Smooth muscle cell of the brain vasculature (primary cell): ENCODE measurements at places on chromosomes 12 and 14.
A peak's percentile ranks its signal among the peaks of the same experiment; 100 is the strongest.

GRCh38 chr12:123237646-123238329, 4.6 kb downstream of the MTRFR start:
- peak; percentile 46 for DNase-seq

- no peak for DNase-seq
Observed at GRCh38 chr12:65427646-65428045, 149.2 kb downstream of the MSRB3 start.

- DNase-seq = no peak
Observed at GRCh38 chr14:56650979-56651378, 71.4 kb downstream of the TMEM260 start.

- no peak for DNase-seq
Observed at GRCh38 chr12:25424211-25424731, 128.8 kb downstream of the LMNTD1 start.

DNA sequence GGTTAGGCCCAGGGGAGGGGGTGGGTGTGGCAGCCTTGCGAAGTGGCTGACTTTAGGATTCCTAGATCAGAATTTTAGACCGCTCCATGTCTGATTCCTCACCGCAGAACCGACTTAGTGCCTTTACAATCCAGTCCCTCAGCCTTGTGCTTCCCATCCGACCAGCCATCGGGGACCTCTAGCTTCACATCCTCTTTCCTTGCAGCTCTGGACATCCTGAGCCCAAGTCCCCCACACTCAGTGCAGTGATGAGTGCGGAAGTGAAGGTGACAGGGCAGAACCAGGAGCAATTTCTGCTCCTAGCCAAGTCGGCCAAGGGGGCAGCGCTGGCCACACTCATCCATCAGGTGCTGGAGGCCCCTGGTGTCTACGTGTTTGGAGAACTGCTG, 557 bp downstream of the COPS7A start:
- no peak for DNase-seq

- DNase-seq = peak; percentile 43
Observed at GRCh38 chr14:49865431-49865859, 12.9 kb upstream of the NEMF start.

DNA sequence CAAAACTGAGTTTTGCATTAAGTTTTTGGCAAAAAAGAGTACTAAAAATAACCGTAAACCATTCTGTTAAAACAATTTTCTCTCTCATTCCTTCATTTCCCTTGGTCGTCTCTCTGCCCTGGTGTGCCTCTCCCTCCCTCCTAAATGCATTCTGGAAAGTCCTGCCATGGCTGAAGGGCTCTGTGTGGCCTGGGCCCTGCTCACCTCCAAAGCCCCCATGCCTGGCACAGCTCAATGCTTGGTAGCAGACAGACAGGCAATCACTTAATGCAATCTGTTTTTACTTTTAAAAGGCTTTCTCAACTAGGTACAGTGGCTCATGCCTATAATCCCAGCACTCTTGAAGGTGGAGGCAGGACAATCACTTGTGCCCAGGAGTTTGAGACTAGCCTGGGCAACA, 47.8 kb downstream of the CDC42BPB start:
- no peak for DNase-seq

GRCh38 chr14:47674543-47675465, 601 bp downstream of the MDGA2 start:
- DNase-seq = no peak

GRCh38 chr12:106919910-106920544, 35.7 kb upstream of the TMEM263 start:
- DNase-seq = peak; percentile 39

GRCh38 chr12:114626-115211, 48.2 kb downstream of the IQSEC3 start:
- no peak for DNase-seq

DNA sequence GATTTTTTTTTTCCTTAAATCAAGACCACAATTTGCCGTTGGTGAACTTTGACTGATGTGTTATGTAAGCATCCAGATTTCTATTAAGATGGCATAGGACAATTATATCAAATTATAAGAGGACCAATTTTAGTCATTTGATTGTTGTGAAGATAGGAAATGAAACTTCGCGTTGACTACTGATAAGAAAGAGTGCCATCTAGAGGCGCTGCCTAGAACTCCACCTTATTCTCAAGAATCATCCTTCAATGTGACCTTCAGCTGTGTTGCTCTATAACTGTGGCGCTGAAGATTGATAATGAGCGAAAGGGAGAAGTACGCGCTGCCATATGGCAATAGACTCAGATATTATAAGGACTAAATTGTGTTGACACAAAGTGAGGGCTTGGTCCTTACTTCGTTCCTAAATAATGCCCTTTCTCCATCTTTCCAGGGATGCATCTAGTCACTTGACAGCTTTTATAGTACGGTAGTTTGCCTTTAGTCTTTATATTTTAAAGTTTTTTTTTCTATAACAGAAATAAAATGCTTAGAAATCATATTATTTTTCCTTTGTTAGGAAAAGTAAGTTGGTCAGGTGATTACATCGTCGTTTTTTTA, 350.8 kb upstream of the STXBP6 start:
- peak; percentile 3 for DNase-seq

DNA sequence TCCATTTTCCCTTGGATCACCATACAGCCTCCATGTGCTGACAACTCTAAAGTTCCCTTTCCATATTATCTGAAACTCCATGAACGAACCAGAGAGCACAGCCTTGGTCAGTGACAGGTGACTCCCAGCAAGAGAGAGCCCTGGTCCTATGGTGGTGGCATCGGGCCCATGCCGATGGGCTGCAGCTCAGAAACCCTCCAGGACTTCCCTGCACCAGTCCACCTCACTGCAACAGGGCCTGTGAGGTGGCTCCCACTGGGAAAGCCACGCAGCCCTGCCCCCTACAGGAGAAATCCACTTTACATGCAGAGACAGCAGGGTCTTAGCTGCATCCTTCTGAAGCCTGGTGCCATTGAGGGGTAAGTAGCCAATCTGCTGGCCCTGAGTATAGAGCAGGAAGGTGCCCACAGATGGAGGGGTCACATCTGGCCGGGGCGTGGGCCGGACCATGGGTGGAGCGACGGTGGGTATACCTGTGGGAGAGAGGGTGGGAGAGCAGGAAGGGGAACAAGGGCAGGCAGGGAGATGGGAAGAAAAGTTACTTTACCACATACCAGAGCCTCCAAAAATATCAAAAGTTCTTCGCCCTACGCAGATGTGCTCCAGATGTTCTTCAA, 24.7 kb downstream of the RTRAF start:
- no peak for DNase-seq

DNA sequence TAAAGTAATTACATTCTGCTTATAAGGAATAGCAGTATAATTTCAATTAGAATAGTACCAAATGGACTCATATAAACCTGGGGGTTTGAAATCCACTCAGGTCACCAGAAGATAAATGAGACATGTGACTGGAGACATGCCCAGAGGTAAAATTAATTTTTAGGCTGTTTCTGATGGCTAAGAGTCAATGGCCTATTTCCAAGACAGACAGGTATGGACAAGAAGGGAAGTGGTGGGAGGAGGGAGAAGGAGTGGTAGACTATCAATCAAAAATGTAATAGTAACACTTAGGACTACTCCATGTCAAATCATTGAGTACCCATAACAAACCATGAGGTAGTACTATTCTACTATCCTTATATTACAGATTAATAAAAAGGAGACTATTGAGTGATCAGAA, 544.0 kb downstream of the GALC start:
- no peak for DNase-seq

GRCh38 chr12:98224584-98225221, 290.7 kb upstream of the TMPO start:
- no peak for DNase-seq

DNA sequence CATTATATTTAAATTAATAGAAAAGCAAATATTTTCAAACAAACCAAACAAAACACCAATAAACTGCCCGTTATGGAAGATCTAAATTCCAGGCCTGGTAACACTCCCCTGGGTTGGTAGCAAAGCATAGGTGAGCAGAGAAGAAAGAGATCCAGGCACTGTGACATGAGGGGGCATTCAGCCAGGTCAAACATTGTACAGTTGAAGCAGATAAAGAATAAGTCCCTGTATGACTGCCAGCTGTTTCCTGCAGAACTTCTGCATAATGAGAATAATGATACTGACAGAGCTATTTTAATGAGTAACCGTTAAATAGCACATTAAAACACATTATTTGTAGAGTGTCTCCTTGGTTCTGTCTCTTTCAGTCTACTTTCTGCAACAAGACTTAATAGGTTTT, 35.4 kb downstream of the SLC38A1 start:
- DNase-seq = no peak

- DNase-seq = no peak
Observed at GRCh38 chr14:23335623-23336022, 14.4 kb downstream of the PABPN1 start.

- no peak for DNase-seq
Observed at GRCh38 chr12:80469681-80470080, 25.6 kb downstream of the PTPRQ start.

- peak; percentile 79 for DNase-seq
Observed at GRCh38 chr12:101407436-101408345, at the start of gene ARL1. TSS of gene ARL1 (minus strand) at chr12:101407772. CDS start at chr12:101407645, 127 bp downstream.

- no peak for DNase-seq
Observed at GRCh38 chr12:88235183-88235833, 93.2 kb downstream of the TMTC3 start.

- no peak for DNase-seq
Observed at GRCh38 chr14:85178864-85179263, 351.1 kb upstream of the FLRT2 start.

DNA sequence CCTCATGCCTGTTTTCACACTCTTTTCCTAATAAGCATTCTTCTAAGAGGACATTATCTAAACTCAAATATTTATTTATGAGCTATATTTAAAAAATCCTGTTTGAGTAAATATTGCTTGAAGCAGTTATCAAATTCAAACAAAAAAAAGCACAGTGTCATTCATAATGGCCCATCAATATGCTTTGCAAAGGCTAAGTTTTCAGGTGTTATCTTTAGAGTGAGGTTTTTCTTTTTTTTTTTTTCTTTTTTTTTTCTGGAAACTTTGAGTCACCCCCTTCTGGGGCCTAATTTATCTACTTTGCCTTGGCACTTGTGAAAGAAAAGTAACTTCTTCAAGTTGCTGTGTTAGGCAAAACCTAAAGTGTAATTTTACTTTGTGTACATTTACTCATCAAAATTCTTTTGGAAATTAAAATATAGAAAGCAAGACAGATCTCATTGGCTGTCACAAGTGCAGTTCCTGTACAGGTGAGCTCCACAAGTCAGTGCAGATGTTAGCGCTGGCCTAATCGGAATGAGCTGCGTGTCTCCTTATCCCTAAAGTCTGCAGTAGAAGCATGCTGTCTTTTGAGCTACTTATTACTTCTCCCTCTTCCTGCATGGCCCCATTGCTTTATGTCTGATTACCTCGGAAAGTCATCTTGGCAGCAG, 53.3 kb downstream of the GLT1D1 start:
- no peak for DNase-seq

DNA sequence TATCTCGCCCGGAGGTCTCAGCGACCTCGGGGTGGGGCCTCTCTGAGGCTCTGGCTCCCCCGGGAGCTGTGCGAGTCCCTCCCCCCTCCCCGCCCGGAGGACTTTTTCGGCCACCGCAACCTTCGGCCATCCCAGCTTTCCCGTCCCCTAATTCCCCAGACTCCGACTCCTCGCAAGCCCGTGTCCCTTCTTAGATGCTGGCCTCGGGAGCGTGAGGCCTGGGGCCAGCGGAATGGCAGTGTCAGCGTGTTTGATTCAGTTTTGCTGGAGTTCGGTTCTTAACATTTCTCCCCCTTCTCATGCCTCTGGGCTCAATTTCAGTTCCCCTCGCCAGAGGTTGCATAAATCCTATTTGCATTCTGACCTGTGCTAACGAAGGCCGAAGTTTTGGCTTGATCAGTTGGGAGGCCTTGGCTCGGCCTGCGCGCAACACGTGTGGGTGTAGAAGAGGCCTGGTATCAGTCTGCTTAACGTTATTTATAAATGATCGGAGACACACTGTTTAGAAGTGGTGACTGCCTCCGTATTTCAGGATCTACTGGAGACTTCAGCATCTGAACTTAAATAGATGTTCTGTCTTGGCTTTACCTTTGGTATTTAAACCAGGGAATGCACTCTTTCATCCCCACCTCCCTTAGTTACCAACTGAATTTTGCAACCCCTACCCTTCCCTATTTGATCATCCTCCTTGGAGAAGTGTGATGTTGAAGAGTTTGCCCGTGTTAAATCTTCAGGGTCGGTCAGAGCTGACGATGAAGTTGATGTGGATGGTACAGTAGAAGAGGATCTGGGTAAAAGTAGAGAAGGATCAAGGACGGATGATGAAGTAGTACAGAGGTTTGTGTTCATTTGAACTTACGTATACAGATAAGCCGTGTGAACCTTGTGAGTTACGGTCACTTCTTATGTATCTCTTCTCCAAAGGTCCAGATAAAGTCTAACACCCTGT, 851 bp downstream of the HSP90B1 start:
- DNase-seq = no peak

- DNase-seq = no peak
Observed at GRCh38 chr12:53051881-53052412, 2.1 kb downstream of the TNS2 start.

- DNase-seq = no peak
Observed at GRCh38 chr12:50055831-50056638, 1.4 kb upstream of the ASIC1 start.

DNA sequence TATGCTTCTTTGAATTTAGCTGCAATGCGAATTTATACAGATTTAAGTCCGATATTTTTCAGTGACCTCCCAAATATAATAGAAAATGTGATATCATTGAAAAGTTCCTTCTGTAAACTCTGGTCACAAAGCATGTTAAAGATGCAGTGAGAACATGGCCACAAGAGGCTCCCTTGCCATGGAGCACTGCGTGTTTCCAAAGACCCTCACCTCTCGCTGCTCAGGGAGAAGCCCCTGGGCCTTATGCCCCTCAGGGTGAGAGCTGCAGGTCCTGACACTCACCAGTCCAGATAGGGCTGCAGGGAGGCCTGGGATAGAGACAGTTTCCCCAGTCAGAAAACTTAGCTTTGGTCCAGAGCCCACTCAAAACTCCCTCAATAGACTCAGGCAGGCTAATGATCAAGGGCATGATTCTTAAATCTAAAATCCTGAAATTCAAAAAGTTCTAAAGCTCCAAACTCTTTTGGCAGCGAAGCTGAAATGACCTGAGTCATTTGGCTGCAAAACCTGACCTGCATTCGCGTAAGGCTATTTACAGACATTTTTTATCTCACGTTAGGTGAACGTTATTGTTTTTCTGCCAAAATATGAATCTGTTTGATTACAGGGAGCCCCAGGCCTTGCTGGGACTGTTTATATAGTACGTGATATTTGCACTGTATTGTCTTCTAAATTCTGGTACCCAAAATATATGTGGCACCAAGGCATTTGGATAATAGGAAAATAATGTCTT, 67.8 kb downstream of the CAPZA3 start:
- DNase-seq = no peak
